GM06990 (cell line): ENCODE measurements at places on chromosomes 2 and 18.

DNA sequence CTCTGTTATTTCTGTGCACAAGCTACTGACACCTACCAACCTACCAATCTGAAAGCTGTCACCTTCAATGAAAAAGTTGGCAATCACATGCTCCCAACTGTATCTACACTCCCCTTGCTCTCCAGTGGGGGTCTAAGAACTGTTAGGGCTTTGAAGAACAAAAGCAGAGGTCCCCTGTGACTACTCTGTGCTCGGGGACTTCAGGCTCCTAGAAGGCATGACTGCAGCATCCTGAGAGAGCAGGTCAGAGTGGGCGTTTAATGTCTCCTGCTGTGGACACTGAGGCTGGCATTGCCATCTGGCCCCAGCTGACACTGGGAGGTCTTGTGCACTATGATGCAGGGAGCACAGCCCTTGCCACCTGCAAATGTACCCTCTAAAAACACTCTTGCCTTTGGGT, 93.3 kb downstream of the ACTR2 start:
- DNase-seq: no peak

GRCh38 chr2:1891147-1891546, 146.8 kb upstream of the PXDN start:
- no peak for DNase-seq

DNA sequence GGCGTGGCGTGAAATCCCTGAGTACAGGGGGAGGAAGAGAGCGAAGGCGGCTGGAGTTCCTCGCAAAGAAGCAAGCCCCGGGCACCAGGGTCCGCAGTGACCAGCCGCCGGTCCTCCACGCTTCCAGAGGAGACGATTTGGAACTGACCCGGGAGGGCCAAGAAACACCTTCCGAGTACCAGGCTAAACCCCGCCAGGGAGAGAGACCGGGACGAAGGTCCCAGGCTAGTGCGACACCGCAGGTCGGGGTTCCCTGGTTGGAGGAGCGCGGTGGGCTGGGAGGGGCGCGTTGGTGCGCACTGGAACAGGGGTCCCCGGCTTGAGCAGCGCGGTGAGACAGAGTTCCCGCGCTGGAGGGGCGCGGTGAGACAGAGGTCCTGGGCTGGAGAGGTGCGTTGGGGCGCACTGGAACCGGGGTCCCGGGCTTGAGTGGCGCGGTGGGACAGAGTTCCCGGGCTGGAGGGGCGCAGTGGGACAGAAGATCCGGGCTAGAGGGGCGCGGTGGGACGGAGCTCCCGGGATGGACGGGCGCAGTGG, 901 bp downstream of the WDFY1 start:
- DNase-seq: peak; percentile 55

DNA sequence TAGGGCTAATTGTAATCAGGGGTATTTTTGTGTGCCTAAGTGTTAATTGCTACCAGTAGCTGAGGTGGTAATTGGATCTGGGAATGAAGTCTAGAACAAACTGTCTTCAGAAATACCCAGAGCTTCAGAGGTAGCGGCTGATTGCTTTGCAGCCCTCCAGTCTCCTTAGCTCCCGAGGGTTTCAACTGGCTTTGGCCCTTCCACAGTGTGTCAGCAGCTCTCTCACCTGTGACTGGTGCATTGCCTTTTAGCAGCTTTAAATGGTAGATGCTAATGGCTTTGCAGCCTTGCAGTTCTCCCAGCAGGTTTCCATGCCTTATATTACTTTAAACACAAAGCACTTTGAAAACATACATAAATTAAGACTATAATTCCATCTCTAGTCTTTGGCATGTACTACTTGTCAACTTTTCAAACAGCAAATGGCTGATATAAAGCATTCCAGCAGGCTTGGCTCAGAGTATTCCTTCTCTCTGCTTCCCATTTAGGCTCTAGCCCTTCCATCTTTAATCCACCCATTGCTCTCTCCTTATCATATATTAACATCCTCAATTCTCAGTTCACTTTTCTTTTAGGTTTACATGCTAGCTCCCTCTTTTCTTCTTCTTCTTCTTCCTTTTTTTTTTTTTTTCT, 156.4 kb upstream of the GALNT13 start:
- no peak for DNase-seq

GRCh38 chr2:25400169-25400568, 58.4 kb upstream of the DNMT3A start:
- no peak for DNase-seq

- DNase-seq: no peak
These were observed 330.4 kb downstream of the LPIN1 start for GRCh38 chr2:12076810-12077209.

GRCh38 chr18:48723837-48724236, 185.0 kb downstream of the CTIF start:
- no peak for DNase-seq

- DNase-seq: no peak
These were observed 61.0 kb downstream of the LPIN1 start for GRCh38 chr2:11807156-11808015.

DNA sequence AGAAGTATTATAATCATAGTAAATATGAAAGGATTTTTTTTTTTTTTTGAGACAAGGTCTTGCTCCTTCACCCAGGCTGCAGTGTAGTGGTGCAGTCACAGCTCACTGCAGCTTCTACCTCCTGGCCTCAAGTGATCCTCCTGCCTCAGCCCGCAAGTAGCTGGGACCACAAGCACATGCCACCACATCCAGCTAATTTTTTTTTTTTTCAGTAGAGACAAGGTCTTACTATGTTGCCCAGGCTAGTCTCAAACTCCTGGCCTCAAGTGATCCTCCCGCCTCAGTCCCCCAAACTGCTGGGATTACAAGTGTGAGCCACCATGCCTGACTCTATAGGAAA, 301.6 kb upstream of the STON1 start:
- DNase-seq: peak; percentile 13

DNA sequence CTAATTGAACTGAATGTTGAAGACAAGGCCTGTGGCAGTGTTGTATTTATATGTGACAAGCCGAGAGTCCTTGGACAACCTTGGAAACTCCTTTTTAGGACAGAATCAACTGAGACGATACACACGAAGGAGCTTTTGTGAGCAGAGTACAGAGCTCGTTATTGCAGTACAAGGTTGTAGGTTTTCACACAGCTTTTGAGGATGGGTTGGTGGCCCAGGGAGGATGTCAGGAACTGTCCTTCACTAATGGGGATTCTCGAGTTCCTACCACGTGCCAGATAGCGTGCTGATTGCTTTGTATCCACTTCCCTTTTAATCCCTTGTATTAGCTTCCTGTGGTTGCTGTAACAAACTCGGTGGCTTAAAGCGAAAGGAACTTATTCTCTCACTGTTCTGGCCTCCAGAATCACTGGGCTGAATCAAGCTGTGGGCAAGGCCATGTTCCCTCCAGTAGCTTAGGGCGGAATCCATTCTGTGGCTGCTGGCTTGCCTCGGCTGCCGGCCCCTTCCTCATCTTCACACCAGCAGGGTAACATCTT, 20.2 kb downstream of the INPP4A start:
- DNase-seq: peak; percentile 87

DNA sequence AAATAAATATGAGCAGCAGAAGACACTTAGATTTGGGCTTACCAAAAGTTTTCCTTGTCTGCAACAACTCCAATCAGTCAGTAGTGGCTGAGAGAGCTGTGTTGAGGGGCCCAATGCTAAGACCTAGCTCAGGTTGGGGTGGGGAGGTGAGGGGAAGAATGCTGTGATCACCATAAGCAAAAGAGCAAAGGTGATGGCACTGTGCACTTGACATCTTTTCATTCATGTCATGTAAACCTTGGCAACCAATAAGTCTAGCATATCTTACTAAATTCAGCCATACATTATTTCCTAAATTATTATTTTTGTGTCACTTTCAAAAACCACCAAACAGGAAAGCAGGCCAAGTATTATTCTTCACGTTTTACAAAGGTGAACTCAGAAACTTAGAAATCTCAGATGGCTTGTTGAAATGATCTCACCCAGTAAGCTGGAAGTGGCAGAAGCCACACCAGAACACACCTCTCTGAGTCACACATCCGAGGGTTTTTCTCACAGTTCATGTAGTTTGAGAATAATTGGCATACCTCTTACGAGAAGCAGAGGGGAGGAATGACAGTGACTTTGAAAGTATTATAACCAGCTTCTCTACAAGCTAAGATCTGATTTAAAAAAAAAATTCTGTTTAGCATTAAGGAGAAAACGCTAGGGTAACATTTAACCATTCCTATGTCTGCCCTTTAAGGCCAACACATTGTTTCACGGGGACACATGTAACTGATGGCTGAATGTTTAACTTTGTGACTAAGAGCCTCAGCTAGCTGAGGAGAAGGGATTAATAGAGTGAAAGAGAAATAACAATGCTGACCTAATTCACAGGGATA, 43.3 kb upstream of the SETBP1 start:
- peak; percentile 29 for DNase-seq

DNA sequence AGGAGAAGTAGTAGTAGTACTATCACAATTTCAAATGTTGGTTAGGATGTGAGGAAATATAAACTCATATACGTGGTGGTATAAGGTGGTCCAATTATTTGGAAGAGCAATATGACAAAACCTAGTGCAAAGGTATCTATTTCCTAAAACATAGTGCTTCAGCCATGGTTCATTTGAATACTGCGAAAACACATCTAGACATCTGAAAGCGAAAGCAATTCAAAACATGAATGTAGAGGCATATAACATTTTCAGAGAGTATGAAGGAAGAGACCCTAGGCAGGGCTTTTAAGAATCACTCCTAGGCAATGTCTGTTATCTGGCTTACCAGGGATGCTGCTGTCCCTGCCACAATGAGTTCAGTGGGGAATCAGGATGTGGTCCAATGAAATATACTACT, 1085.8 kb downstream of the TDRD15 start:
- no peak for DNase-seq

GRCh38 chr2:238097988-238098871, 1.9 kb upstream of the ESPNL start:
- peak; percentile 82 for DNase-seq

DNA sequence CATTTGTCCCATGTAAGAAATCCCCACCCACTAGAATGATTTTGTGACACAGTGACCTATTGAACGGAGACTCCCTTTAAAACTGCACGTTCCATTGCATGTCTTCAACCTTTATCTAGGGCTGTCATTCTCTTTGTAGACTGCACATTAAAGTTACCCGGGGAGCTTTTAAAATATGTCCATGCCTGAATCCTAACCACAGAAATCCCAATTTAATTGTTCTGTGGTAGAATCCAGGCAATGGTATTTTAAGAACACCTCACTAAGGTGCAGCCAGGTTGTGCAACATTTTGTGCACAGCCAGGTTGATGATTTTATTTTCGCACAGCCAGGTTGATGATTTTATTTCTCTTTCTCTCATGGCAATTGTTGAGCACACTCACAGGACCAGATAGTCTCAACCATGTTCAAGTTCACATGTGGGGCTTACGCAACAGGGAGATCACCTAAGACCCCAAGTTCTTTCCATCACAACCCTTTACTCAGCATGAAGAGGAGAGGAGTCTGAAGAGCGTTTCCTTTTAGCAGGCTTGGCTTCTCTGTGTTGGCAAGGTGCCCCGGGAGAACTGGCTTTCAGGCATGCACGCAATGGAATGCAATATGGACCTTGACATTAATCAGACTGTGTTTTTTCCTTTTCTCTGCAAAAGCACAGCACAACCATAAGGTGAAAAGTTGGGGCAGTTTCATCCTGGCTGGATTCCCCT, 467.3 kb upstream of the ETAA1 start:
- DNase-seq: no peak

DNA sequence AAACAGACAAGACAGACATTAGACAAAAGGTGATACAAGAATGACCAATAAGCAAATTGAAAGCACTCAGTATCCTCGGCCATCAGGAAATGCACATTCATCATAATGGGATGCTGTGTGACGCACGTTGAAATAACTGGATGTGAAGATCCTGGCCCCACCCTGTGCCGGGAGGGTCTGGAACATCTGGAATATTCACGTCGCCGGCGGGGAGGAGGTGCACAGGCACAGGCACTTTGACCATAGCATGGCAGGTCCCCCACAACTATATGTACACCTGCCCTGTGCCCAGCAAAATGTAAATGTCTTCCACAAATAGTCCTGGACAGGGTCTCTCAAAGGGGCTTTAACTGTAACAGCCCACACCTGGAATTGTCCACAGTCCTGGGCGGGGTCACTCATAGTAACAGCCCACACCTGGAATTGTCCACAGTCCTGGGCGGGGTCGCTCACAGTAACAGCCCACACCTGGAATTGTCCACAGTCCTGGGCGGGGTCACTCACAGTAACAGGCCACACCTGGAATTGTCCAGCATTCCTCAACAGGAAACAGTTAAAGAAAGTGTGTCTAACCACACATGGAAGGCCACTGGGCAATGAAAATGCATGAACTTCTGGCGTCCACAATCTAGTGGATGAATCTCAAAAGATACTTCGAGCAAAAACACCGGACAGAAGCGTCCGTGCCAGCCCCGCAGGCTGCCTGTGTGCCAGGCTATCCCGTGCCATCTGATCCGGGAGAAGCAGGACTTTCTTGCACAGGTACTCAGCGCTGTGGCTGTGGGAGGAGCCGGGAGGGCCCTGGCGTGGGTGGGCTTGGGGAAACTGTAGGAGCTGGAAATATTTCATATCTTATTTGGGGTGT, 113.4 kb downstream of the RTP5 start:
- DNase-seq: no peak

DNA sequence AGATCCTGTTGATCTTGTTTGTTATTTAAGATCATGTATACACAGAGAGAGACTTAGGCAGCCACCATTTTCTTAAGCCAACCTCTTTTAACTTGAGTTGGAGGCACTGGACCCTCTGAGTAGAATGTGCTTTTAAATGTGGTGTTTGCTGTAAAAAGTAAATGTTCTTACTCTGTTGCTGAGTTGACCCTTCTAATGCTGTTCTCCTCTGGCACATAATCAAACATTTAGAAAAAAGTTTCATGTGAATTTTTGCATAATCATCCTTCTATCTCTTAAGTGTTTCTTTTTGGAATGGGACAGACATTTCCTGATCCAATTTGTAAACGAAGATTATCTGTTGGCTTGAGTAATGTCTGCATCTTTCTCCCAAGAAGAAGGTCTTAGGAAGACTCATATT, 255.1 kb upstream of the ETAA1 start:
- DNase-seq: no peak

- peak; percentile 13 for DNase-seq
These were observed 65.8 kb downstream of the RBMS1 start for GRCh38 chr2:160427629-160428404.

- DNase-seq: no peak
These were observed 37.1 kb downstream of the BCL11A start for GRCh38 chr2:60516383-60516811.

DNA sequence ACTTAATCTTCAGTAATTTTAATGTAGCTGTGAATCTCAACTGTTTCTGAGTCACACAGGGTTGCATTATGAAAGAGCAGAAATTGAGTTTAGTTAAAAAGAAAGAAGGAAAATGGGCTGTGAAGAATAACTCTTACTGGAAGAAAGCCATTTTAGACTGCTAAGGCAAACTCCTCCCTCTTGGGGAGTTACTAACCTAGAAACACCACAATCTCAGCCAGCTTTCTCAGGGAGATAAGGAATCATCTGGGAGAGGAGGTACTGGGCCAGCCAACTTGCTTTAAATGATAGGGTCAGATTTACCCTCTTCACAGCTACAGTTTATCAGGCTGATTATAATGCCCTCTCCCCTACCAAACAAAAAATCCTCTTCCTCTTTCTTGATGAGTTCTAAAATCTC, 119.5 kb downstream of the CCDC148 start:
- no peak for DNase-seq

- peak; percentile 62 for DNase-seq
These were observed 21.5 kb upstream of the BIN1 start for GRCh38 chr2:127128445-127128904.

- no peak for DNase-seq
These were observed 3.5 kb upstream of the UGT1A1 start for GRCh38 chr2:233756429-233757081.
